ENCODE measurements at places on chromosomes 13 and 19.

DNA sequence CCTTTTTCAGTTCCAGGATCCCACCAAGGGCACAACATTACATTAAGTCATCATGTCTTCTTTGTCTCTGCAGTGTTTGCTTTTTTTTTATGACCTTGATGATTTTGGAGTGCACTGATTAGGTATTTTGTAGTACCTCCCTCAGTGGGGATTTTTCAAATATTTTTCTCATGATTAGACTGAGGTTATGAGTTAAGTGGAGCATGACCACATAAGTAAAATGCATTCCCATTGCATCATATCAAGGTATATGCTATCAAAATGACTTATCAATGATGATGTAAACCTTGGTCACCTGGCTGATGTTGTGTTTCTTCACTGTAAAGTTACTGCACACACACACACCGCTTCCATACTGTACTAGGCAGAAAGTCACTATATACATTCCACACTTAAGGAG is 96.7 kb upstream of the TRPC4 start:
- no peak for DNase-seq

DNA sequence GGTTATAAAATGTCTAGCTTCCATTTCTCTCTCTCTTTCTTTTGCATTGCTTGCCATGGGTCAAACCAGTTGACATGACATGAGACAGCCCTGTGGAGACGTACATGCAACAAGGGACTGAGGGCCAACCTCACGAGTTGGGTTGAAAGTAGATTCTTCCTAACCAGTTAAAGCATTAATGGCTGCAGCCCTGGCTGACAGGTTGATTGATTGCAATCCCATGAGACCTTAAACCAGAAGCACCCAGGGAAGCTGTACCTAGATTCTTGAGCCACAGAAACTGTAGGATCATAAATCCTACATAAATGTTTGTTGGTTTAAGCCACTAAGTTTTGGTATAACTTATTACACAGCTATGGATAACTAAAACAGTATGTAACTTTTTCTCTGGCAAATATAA is 373.8 kb downstream of the DACH1 start:
- no peak for DNase-seq

GRCh38 chr19:18869781-18870530 is 26.0 kb downstream of the CERS1 start:
- no peak for DNase-seq

- DNase-seq, result no peak
These were observed 3.6 kb downstream of the ZNF507 start for GRCh38 chr19:32349051-32349450.

DNA sequence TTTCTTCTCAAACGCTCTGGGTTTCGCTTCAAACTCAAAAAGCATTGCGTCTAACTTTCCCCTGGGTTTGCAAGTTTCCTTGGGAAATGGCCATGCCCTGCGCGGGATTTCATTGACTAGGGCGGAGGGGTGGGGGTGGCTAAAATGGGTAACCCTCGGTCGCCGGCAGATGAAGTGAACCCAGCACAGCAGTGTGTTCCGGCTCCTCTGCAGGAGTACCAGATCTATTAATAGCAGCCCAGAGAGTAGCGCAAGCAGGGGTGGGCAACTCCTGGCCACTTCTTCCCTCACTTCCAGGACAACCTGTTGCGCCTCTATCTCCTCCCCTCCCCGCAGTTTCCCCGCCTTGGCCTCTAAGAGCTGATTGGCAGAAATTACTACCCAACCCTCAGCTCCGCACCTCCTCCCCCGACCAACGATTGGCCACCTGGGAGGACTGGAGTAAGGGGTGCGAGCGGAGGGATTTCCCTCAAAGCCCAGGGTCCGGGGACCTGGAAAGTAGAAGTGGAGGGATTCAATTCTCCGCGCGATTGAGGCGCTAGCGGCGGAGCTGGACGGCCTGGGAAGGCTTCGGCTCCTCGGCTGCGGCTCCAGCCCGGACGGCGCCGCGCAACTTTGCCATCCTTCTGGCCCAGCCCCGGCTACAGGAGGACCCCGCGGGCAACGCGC is at the start of gene FREM2:
Gene FREM2, plus strand, starts transcription at position 501 of the 669 bp plus-strand sequence. CDS start 268 bp downstream, outside the sequence.
- no peak for DNase-seq

DNA sequence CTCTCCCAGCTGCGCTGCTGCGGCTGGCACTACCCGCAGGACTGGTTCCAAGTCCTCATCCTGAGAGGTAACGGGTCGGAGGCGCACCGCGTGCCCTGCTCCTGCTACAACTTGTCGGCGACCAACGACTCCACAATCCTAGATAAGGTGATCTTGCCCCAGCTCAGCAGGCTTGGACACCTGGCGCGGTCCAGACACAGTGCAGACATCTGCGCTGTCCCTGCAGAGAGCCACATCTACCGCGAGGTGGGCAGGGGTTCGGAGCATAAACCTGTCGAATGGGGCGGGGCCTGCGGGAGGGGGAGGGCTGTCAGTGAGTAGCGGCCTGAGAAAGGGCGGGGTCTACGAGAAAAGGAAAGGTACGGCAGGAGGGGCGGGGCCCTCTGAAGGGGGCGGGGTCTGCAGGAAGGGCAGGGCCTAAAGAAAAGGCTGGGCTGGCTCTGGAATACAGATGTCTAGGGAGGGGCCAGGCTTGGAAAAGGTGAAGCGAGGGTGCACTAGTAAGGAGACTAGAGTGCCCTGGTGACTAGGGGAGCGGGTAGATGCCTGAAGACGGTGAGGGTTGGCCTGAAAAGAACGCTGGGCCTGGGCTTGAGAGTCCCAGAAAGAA is 3.6 kb downstream of the CD37 start:
- no peak for DNase-seq

GRCh38 chr13:95948656-95949055 is 104.5 kb downstream of the UGGT2 start:
- DNase-seq, result no peak

GRCh38 chr19:33430674-33431277 is 57.3 kb downstream of the CEBPG start:
- no peak for DNase-seq

DNA sequence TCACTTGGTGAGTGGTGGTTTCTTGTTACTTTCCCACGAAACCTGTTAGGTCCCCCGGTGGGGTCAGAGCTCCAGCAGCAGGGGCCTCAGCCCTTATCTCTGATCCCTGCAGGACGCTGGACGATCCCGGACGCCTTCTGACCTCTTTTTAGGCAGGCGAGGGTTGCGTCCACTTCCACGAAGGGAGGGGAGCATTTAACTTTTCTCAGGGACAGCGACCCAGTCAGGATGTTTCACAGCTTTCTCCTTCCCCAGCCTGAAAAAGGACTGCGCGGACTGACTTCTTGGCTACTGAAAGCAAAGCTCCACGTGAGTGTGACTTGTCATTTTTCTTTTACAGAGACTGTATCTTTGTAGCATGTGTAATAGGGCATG is 692 bp downstream of the ZNF234 start:
- DNase-seq, result peak; percentile 24

- DNase-seq, result no peak
These were observed 3.6 kb downstream of the GPR12 start for GRCh38 chr13:26756961-26757360.

DNA sequence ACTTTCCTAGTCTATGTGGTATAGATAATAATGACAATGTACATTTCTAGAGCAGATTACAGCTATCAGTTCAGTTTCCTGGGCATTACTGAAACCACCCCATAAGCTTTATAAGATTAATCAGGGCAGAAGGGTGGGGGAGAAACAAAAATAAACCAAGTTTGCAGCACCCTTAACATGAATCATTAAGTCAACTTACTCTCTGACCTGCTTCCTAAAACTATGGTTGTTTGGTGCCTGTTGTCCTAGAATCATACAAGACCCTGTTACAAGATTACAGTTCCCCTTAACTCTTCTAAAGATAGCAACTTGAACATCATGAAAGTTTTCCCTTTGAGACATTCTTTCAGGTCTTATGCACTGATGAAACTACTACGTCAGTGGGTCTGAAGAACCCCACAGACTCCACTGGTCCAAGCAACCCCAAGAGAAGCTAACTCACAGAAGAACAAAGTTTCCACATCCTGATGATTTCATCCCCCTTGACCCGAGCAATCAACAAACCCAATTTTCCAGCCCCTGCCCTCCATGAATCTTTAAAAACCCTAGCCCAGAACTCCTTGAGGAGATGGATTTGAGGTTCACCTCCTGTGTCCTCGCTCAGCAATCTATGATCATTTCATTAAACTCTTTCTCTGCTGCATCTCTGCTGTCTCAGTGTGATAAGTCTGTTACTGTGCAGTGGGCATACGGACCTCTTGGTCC is 336.5 kb downstream of the FOXO1 start:
- DNase-seq, result no peak

- no peak for DNase-seq
These were observed 14.0 kb upstream of the GPR4 start for GRCh38 chr19:45615795-45616703.

- DNase-seq, result no peak
These were observed 22.3 kb upstream of the CSNK1A1L start for GRCh38 chr13:37127691-37128241.

DNA sequence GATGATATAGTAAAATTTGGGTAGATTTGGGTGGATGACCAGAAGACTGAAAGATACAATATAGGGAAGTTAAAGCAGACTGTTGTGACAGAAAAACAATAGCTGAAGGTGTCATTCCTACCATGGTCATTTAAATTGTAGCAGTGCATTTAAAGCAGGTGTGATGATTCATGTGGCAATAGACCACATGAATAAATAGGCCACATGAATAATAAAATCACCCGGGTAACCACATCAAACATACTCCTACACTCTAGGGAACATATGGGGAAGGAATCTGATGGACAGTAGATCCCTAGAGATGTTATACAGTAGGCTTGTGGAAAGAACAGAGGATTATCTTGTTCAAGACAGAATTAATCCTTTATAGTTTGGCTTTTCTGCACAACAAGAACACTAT is 392.6 kb downstream of the SLITRK5 start:
- no peak for DNase-seq

DNA sequence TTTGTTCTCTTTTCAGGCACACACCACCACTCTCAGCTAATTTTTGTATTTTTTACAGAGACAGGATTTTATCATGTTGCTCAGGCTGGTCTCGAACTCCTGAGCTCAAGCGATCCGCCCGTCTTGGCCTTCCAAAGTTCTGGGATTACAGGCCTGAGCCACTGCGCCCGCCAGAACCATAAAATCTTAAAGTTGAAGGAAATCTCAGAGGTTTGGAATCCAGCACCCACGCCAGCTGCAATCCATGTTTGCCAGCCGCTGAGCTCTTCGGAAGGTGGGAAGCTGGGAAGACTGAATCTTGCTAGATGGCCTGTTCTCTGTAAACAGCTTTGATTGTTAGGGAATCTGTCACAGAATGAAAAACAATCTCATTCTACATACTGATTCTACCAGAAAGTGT is 38.5 kb downstream of the SPATA13 start:
- DNase-seq, result no peak

- DNase-seq, result no peak
These were observed 581 bp downstream of the RPL18 start for GRCh38 chr19:48618278-48618915.

Measured in KG1 (cell line).